ENCODE measurements at places on chromosomes 5 and 9.

GRCh38 chr5:170307575-170308465 lies 10.2 kb upstream of the LCP2 start:
- no peak for DNase-seq

GRCh38 chr9:109996936-109997580 lies 210.9 kb downstream of the C9orf152 start:
- no peak for DNase-seq

DNA sequence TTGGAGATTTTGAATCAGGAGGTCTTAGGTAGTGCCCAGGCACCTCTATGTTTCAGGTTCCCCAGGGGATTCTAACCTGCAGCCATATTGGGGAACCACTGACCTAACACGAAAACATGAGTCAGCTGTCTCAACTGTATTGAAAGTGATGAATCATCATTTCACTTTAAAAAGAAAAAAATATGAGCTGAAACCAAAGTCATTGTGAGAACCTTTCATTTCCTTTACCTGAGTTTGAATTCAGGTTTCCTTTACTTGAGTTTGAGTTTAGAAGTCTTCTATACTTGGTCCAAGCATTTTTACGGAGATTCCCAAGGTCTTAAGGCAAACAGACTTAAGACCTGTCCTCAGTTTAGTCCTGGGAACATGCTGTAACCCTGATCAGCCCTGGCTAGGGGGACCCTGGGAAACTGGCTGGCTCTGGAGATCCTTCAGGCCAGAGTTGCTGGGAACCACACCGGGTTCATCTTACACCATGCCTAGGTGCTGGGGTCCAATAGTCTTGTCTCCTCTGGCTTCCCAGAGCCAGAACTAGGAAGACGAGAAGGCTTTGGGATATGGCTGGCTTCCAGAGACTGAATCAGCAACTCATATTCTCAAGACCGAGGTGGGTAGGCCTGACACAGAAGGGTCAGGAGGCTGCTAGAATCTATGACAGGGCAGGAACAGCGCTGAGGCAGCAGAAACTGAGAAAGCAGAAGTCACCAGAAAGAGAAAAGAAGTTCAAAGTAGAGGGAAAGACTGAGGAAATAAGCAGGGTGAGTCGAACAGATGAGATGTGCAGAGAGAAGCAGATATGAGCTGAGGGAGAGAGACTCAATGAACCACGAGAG lies 16.4 kb upstream of the PDCD1LG2 start:
- DNase-seq, result no peak

GRCh38 chr5:64180661-64181343 lies 15.2 kb downstream of the RNF180 start:
- DNase-seq, result no peak

DNA sequence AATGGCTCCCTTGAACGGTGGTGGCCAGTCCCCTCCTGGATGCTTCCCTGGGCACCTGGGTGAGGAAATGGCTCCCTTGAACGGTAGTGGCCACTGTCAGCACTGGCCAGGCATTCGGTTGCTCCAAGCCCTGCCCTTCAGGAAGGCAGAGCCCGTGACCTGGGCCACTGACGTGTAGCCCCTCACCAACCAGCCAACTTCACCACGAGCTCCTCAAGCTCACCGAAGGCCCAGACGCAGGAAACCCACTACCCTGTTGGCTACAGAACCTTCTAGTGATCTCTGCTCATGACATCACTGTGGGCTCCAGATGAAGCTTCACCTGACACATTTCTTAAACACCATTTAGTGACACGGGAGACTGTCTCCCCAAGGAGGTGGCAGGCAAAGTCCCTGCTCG lies 9.2 kb downstream of the SLC6A3 start:
- DNase-seq, result no peak

GRCh38 chr5:146344155-146345118 lies 5.8 kb downstream of the POU4F3 start:
- no peak for DNase-seq

DNA sequence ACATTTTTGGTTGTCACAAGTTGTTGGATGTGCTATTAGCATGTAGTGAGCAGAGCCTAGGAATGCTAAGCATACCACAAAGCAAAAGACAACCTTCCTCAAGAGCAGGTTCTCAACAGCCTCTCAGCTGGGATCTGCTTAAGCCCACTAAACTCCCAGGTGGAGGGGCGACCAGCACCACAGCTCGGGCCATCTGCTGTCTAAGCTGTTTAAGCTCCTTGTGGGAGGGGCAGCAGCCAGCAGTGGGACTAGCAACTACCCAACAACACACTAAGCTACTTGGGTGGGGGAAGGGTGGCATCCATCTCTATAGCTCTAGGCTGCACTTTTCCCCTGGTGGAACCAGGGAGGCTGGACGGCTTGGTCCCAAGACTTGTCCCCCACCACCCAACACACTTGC lies 1052.7 kb upstream of the ARRDC3 start:
- no peak for DNase-seq

- no peak for DNase-seq
These were observed 1.0 kb upstream of the RXRA start for GRCh38 chr9:134325096-134325812.

DNA sequence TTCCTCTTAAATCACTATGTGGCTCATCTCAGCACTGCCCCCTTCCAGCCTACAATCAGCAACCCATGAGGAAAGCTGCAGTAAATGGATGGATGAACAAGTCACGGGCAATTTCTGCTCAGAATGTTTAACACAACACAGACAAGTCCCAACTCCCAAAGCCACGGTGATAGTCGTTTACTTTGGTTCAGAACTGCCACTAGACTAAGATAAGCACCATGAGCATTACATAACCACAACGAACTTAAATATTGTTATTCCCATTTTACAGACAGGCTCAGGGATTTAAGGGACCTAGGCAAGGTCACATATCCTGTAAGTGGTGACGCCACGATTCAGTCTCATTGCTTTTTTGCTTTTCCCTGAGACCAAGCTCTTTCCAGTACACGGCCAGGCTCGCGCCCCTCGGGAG lies 2.0 kb upstream of the SMIM27 start:
- no peak for DNase-seq

DNA sequence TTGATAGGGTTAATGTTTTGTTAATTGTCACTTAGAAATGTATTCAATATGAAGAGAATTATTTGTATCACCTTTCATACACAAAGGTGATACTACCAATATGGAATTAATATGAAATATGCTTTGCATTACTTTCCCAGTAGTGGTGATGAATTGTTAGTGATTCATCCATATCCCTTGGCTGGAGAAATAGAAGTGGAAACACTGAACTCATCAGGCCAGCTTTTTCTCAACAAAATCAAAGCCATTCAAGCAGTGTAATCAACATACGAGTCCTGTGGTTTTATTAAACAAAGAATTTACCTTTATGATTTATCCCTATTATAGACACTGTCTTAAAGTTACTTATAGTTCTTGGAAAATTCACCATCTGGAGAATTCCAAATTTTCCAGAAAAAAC lies 264.0 kb upstream of the MEF2C start:
- no peak for DNase-seq
